ENCODE measurements at places on chromosomes 7 and 10.

- no peak for DNase-seq
Measured at GRCh38 chr10:16819026-16819425, 1.8 kb upstream of the RSU1 start.

- no peak for DNase-seq
Measured at GRCh38 chr10:121942749-121943416, 15.1 kb upstream of the ATE1 start.

DNA sequence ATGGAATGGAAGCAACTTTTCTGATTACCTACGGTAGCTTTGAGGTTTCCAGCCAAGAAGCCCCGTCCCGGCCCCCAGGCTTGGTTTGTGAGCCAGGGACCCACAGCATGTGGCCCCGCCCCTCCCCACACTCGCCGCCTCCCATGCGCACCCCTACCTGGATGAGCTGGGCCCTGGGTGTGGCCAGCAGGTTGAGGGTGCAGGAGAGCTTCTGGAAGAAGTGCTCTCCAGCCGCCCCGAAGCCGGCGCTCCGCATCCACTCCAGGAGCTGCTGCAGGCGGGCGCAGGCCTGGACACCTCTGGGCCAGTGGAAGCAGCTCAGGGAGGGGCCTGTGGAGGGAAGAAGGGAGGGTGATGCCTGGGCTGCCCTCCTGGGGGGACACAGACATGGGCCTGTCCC, 39.7 kb downstream of the AP5Z1 start:
- no peak for DNase-seq

DNA sequence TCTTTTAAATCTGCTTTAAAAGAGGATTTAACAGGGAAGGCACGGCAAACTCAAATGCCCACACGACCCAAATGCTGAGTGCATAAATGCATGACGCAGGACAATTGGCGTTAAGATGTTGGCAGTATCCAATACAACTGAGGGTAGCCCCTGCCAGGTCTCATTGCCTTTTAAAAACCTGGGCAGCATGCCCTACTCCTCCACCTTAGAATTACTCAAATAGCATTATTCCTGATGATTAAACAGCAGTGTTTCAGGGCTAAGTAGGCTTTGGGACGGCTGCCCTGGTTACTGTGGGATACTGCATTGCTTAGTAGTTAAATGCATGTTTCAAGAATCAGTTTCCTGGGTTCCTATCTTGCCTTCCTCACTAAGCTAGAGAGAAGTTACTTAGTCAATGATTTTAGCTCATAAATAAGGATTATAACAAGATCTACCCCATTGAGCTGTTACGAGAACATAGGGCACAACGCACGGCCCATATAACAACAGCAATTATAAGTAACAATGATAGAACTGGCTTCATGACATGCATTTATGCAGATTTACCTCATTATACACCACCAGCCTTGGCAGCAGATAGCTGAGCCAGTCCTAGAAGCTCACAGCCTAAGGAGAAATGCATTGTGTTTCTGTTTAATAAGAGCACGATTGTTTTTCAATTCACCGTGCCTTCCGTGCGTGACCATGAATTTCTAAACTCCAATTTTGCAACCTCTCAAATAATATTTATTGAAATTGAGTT, 7.9 kb downstream of the TUBAL3 start:
- DNase-seq, result no peak

DNA sequence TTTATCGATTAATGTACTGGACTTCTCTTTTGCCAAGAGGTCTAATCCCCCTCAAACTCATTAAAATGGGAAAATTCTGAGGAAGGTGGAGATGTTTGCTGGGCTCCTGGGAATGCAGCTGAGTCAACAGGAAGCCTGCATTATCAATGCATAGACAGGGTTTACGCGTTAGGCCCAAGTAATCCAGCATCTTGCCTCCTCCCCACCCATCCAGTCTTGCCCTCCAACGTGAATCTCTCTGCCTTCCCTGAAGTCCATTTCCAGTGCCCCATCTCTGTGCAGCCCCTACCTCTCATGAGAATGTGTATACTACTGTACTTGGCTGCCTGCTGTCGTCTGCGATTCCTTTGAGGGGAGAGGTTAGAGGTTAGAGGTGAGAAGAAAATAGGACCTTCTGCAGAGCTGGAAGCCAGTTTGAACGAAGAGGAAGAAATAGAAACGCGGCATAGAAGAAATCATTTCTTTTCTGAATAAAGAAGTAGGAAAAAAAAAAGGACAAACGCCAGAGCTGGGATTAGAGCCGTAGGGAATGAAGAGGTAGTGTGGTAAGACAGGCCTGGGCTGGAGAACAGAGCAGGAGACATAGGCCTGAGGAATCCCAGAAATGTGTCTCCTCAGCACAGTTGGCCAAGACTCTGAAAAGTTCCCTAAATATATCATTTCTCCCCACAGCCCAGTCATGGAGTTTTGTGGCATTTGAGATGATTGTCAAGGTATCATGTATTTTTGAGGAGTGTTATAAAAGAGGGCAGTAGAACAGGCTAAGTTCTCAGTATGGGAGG, 75.6 kb downstream of the MYOF start:
- no peak for DNase-seq

DNA sequence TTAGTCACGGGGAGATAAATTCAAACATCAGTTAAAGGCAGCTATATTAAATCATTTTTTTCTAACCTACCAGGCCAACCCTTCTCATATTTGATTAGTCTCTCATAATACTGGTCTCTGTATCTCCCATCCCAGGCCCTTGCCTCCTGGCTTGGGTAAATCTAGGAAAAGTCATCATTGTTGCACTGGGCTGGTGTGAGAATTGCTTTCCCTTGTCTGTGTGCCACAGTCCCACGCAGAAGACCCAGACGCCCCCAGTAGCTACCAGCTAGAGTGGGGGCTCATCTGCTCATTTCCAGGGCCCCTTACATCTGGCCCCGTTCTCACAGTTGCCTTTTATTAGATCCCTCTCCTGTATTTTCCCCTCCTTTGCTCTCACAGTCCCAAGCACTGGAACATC, 67.6 kb upstream of the VIPR2 start:
- no peak for DNase-seq

DNA sequence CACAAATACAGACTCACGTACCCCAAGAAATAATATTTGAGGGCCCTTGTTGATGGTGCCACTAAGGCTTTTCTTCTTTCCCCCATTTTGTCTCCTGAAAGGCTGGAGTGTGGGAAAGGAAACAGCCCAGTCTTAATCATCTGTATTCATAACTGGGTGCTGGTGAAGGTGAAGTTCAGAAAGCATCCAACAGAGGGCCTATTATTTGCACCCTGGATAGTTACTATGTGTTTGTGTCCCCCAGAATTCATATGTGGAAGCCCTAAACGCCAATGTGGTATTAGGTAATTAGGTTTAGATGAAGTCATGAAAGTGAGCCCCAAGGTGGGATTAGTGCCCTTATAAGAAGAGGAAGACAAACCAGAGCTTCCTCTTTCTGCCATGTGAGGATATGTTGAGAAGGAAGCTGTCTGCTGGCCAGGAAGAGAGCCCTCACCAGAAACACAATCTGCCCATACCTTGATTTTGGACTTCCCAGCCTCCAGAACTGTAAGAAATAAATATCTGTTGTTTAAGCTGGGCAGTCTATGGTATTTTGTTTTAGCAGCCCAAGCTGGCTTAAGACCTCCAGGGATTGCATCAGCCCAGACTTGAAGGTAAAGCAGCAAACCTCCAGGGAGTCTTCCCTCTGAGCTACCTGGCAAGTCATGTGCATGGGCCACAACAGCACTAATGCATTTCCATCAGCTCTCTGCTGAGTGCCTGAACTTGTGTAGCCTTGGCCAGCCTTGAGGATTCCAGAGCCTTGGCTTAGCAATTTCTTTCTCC, 90.0 kb upstream of the ADRB1 start:
- no peak for DNase-seq

GRCh38 chr10:126118476-126118875, 222.1 kb downstream of the FANK1 start:
- DNase-seq, result no peak

DNA sequence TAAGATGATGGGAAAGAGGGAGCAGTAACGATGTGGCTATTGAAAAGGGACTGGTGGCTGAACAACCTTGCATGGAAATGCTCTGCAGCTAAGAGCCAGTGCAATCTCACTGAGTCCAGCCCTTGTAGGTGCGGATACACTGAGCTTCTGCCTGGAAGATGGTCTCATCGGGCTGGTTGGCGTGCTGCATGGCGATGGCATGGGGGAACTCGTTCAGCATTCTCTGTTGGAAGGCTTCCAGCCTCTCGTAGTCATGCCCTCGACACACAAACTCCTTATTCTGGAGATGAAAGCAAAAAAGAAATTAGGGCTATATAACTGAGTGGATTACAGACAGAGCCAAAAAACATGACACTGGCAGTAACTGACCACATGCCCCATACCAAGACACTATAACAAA, 197.8 kb upstream of the IMMP2L start:
- DNase-seq, result no peak

DNA sequence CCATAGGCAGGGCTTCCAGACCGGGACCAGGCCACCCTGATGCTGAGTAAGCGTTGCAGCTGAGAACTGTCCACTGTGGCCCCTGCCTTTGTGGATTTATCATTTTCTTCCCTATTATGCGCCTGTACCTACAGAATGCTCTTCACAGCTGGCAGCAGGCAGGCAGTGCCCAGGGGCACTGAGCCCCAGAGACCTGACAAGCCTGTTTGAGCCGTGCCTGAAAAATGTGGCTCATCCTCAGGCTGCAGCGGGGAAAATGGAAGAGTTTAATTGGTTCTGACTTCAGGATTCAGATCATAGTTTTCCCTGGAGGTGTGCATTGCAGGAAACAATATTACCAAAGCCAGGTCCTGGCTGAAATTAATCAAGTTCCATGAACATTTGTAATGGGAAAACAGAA, 200.2 kb downstream of the ZNF438 start:
- DNase-seq, result no peak

DNA sequence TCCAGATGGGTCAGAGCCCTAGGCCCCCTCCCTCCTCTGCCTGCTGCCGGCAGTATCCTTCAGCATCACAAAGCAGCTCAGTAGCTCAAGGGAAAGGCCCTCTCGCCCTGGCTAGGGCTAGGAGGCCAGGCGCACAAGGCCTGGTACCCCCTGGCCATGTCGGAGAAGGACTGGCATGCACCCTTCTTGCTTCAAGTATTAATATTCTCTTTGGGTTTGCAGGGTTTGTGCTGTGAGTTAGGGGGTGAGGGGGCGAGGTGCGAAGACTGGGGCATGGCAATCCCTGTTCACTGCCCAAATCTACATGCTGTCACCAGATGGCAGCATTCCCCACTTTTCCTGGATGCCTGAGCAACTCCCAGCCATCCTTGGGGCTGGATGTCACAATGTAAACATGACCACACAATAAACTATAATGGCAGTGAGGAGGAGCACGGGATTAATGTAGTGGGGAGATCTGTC, 105.2 kb downstream of the NEURL1 start:
- no peak for DNase-seq

DNA sequence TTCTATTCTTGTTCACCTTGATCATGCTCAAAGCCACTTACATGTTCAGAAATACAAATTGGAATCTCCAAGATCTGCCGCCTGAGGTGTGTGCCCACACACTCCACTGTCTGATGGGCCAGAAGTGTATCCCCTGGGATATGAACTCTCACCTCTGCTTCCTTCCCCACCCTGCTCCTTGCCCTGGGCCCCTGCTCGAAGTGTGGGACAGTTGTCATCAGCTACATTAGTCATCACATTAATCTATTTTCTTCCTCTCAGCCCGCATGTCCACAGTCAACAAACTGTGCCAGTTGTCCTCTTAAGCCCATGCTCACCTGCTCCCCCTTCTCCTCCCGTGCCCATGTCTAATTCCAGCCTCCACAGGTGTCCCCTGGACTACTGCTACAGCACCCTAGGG, 154.7 kb downstream of the PTPN20 start:
- DNase-seq, result no peak

DNA sequence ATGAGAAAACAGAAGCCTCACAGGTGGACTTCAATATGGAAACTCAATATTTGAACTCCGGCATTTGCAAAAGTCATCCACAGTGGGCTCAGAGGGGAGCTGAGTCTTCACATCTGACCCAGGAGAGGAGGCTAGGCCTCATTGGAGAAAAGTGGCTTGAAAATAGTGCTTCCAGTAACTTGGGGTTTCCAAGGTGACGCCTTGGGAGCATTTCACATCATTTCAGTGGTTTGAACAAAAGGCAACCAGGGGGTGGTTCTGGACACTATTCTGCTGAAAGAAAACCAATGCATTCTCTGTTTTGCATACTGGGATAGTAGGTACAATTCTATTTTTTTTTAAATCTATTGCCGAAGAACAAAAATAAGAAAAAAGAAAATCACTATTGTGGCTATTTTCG, 599.2 kb upstream of the POM121L12 start:
- DNase-seq, result no peak

- no peak for DNase-seq
Measured at GRCh38 chr10:100942229-100942628, 27.1 kb upstream of the SEMA4G start.

DNA sequence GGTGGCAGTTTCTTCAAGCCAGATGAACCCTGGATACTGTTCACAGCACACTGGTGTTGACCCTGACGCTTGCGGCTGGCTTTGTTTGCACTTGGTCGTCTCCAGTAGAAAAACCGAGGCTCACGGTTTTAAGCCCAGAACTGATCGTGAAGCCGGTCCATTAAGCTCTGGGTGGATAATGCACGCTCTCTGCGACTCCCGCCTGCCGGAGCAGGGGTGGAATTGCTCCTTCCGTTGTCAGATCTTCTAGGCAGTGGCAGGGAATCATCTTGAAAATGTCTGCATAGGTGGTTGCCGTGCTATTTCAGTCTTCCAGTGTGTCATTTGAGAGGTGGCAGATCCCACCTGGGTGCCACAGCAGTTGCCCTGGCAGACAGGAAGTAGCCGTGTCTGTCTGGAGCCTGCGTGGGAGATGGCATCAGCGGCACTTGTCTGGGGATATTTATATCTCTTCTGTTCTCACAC, 35.9 kb upstream of the AP5Z1 start:
- peak; percentile 52 for DNase-seq

DNA sequence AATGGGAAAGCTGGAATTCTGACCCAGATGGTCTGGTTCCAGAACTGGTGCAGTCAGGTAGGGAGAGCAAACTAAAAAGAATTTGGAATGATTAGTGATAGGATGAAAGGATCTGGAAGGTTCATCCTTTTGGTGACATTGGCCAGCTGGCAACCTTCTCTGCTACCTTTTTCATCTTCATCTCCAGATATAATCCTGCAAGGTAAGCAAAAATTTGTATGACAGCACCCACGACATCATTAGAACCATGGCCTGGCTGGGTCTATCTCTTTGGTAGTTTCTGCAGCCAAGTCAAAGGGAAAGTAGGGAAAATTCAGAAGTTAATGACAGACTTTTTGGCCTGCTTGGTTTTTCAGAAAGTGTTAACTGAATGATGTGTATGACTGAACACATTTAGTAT, 188.9 kb upstream of the MALRD1 start:
- no peak for DNase-seq

GRCh38 chr7:101529560-101529959, 99.5 kb downstream of the MYL10 start:
- no peak for DNase-seq

GRCh38 chr7:36188266-36188665, 35.2 kb downstream of the EEPD1 start:
- no peak for DNase-seq
